Stimulated activated naive CD8-positive, alpha-beta T cell treated with anti-CD3 and anti-CD28 coated beads, Interleukin-15, amount 100 ng/mL, for 72 hours (primary cell): ENCODE measurements at places on chromosomes 1 and 21.

DNA sequence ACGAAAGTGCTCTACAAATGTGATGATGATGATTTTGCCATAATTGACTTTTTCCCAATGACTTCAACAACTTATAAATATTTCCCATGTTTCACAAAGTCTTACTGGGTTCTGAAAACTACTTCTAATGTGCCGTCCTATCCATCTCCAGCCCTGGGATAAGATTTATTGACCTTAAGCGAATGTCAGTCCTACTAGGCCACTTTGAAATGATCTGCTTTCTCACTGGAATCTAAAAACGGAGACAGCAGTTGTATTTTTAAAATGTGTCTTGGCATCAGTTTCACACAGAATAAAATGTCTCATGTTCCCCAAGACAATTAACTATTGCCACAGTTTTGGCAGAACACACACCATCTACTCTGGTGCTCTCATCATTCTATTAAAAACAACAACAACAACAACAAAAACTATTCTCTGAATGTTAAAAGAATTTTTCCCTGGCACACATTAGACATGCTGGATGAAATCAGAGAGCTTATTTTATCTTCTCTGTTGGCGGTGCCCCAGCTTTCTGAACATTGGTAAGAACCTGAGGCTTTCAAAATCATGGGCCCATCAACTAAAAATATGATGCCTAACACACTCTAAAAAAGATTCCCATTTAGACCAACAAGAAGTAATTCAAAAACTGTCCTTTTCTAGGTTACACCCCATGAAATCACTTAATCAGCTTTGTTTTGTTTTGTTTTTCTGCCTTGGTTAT lies 23.1 kb upstream of the DNASE2B start:
- no peak for DNase-seq

- DNase-seq: no peak
These were observed 16.5 kb upstream of the KLHDC8A start for GRCh38 chr1:205373022-205373797.

GRCh38 chr1:4062041-4062440 lies 162.0 kb upstream of the C1orf174 start:
- DNase-seq: no peak

DNA sequence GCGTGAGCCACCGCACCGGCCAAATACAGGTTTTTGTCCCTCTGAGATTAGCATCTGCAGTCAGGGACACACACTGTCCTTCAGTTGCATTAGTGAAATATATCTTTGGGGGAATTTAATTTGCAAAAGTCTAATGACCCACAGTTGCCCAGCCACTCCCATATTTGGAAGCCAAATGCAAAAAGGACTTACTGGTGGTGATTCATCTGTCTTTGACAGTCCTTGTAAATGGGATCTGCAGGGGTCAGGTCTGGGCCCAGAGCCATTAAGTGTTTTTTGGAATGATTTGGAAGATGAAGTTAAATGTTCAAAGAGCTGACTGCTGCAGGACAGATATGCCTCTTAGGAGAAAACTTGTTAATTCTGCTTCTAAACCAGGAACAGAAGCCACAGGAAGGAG lies 44.6 kb upstream of the DNASE2B start:
- no peak for DNase-seq
